ENCODE measurements at places on chromosomes 4 and X.
A peak's percentile ranks its signal among the peaks of the same experiment; 100 is the strongest.

DNA sequence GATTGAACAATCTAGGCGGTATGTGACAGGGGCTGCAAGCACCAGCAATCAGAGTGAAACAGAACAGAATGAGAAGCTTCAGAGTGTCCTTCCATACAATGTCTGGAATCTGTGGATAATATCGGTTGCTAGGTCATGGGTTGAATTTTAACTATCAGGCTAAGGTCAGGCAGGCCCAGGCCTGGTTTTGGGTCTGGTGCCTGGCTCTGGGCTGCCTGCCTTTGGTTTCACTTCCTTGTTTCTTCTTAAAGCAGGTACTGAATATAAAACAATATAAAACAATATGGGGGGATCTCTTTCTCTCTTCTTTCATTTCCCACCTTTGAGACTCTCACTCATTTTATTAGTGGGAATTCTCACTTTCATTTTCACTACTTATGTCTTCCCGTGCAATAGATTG is 962.0 kb downstream of the CCSER1 start:
- DNase-seq = no peak

DNA sequence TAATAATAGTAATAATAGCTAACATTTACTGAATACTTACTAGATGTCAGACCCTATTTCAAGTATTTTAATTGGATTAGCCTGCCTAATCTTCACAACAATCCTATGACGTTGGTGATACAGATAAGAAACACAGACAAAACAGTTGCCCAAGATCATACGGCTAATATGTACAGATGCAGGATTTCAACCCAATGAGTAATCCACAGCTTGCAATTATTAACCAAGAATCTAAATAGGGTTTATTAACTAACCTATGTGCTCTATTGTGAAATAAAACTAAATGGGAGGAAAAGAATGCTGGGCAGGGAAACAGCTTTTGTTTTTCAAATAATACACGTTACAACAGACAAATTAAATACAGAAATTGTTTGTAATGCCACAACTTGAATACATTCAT is 23.4 kb downstream of the FBXO8 start:
- DNase-seq = no peak

DNA sequence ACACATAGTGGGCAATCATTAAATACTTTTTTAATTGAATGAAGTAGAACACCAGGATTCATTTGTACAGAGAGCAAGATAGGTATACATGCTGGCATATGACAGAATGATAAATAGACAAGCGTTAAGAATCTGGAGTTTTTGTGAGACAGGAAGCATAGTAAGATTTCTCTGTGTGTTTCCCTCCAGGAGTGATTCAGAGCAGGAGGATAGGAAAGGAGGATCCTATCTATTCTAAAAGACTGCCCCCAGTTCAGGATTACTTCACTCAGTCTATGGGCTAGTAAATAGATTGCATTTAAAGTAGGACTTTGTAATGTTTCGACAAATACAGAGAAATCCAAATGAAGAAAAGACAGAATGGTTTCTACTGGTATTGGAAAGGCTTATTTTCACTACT is 423.7 kb downstream of the PDGFC start:
- DNase-seq = no peak

- DNase-seq = no peak
Measured at GRCh38 chr4:10697086-10697485, 12.5 kb upstream of the CLNK start.

DNA sequence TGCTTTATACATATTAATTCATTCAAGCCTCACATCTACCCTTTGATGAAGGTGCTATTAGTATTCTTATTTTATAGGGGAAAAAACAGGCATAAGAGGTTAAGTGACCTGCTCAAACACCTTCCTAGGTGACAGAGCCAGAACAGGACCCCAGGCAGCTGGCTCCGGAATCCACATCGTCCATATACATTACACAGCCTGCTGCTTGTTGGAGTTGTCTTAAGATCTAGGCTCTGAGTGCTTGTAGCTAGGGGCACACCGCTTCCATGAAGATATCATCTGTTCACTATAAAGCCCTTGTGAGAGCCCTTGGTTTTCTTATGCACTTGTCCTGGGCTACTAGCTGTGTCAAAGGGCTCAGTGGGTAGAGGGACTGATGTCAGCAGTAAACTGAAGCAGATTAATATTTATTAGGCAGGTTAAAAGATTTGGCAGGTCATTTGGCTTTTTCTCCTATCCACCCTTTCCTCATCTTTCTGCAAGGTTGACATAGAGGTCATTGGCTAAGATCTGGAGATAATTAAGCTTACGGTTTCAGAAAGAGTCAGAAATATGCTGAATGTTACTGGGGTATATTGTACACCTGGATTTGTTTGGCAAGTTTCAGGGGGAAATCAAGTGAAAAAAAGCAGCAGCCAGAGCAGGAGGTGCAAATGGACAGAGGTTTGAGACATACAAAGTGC is 195.4 kb downstream of the SOWAHB start:
- DNase-seq = no peak

DNA sequence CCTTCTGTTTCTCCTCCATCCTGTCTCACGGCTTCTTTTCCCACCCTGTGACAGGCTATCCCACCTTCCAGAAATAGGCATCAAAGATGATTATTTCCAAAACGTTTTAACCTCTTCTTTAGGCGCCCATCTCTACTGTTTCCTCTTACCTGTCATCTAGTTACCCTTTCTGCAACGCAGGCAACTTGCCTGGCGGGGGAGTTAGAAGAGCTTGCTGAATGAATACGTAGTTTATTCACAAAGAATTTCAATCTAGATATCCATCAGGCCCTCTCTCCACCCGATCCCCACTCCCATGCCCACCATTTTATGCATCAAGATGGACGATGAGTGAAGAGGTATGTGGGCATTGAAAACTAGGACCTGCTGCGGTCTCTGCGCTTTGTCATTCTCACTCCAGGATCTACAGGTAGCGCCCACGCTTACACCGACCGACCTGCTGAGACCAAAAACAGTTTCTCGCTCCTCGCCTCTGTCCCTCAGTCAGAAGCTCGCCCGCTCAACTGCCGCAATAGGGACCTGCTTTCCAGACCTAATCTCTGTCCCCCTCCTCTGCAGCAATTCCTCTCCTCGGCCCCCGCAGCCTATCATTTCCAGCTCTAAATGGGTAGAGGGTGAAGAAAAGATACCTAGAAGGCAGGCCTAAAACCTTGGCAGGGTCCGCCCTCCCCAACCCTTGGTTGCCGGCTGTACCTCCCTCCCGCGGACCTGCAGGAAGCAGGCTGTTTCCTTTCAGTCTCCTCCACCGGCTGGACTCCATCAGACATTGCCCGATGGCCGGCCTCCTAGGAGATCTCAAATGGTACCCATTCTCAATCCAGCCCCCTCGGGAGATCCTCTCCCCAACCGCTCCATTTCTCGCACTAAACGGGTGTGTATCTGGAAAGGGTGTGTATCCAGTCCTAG is 624 bp downstream of the BEX5 start:
- DNase-seq = peak; percentile 11

DNA sequence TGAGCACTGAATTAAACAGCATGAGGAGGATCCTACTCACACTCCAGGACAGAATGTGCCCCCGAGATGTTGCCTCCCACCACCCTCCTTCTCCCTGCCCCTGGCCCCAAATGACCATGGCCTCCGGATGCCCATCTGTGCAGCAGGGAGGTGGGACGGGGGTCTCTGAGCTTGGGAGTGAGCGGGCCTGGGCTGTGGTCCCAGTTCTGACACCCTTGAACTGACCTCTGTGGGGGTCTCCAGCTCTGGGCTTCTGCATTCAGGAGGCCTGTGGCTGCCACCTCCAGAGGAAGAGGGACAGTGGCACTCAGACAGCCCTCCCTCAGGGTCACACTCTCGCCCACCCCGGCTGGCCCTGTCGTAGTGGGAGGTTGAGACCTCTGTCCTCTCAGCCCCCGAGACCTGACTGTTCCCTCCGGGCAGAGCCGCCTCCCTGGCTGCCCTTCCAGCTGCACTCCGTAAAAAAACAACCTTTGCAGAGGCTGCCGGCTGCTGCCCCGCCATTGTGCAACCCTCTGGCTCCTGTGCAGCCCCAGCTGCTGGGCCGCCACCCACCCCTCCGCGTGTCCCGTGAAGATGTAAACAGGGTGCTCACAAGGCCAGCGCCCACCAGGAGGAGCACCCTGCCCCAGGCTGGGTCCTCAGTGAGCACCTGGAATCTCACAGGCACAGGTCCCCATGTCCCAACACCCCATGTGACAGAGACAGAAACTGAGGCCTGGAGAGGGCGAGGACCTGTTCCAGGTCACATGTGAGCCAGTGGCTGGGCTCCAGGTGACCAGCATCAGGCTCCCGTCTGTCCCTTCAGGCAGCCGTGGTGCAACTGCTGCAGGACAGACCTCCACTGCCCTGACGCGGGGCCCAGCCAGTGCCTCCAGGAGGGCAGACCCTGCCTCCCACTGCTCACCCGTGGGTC is 39.6 kb downstream of the HTRA3 start:
- no peak for DNase-seq

- no peak for DNase-seq
Measured at GRCh38 chrX:39245024-39245423, 443.8 kb downstream of the MID1IP1 start.

DNA sequence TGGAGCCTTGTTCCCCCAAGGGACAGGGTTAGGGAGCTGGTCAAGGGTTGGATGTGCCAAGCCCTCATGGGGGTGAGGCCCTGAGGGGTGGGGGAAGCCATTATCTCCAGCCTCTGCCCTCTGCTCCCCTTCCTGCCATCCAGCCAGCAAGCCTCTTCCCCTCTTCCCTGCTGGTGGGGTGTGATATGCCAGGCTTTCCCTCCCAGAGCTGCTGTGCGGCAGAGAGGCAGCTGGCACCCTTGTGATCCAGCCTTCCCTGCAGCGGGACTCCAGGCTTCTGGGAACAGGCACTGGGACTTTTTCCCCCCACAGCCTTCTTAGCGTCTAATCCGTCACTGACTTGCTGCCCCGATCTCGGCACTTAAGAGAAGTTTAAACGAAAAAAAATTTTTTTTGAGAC is 6.3 kb downstream of the SSR4 start:
- DNase-seq = no peak

DNA sequence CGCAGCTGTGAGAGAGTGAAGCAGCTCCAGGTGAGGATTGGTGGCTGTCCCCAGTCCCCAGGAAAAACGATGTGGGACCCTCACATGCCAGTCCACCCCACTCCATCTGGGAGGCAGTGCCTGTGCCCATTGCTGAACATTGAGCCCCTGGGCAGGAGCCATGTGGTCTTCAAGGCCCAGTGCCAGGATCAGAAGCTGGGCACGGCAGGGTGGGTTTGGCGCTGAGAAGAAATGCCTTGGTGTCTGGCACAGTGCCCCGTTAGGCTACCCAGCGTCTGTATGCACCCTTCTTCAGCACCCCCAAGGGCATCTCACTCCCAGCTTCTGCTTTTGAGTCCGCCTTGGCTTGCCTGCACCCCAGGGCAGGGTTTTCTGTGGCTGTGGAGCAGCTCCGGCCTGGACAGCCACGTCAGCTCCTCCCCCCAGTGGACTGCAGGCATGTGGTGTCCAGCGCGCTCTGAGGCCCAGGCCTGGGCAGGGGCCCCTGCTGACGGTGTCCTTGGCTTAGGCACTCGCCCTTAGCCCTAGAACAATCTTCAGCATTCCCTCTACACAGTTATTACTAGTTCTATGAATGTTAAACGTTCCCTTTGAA is 28.6 kb downstream of the RGS12 start:
- DNase-seq = no peak

Data from activated CD4-positive, alpha-beta T cell treated with anti-CD3 and anti-CD28 coated beads, Interleukin-2, amount 50 U/mL, for 16 hours (primary cell).